ENCODE measurements at places on chromosomes 7 and 10. TPM values are rescaled to one million over a fixed set of nuclear protein-coding genes. Genes with fewer than 3 reads are reported as not detected.

Gene ARID5B
- 55.4 TPM for polyA plus RNA-seq

Gene CFAP46
- 7.4 TPM for polyA plus RNA-seq

Gene CD36
- 32.9 TPM for polyA plus RNA-seq

Gene ZDHHC6
- polyA plus RNA-seq = 87.7 TPM

Gene MINDY4
- 12.2 TPM for polyA plus RNA-seq

Gene CLDN12
- polyA plus RNA-seq = 56.9 TPM

Gene LSM8
- polyA plus RNA-seq = 73.7 TPM

Gene UTF1
- polyA plus RNA-seq = not detected

Gene DLX5
- polyA plus RNA-seq = not detected

All from left kidney (tissue), 8 donors.